Glomerular endothelial cell (primary cell): ENCODE measurements at places on chromosomes 12 and 14. TPM values are rescaled to one million over a fixed set of nuclear protein-coding genes. Genes with fewer than 3 reads are reported as not detected.

GRCh38 chr14:100469632-100470522 is 117.3 kb downstream of the BEGAIN start:
- DNase-seq: no peak

GRCh38 chr12:62895351-62895877 is 39.5 kb downstream of the PPM1H start:
- no peak for DNase-seq

DNA sequence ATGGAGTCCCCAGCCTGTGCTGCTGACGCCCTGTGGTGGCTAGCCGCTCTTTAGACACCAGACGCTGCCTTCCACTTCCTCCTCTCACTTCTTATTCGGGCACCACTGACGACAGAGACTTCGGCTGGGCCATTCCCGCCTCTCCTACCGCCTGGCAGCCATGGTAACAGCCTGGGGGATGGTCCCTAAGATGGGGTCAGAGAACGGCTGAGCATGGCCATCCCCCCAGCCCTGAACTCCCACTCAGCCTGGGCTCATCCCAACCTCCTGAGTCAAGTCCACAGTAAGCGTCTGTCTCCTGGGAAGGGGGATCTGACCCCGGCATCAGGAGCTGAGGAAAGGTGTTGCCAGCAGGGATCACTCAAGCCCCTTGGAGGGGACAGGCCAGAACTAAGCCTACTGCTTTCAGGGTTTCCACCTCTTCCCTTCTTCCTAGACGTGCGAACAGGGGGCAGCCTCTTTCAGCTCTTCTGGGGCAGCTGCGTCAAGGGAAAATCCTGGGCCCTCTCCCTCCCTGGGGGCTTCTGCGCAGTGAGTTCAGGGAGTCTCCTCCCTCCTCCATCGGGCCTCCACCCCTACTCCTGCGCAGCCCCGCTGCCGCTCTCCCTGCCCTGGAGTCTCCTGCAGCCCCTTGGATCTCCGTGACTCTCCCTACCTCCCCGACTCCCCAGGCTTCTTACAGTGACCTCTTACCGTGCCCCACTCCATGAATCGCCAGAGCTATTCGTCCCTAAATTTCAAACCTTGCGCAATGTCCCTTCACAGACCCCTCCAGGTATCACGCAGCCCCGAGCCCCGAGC is 643 bp upstream of the TAMALIN start:
- no peak for DNase-seq

- DNase-seq: no peak
Observed at GRCh38 chr12:105278043-105278697, 42.2 kb upstream of the APPL2 start.

GRCh38 chr14:61872452-61872851 is 110.2 kb downstream of the SNAPC1 start:
- no peak for DNase-seq

DNA sequence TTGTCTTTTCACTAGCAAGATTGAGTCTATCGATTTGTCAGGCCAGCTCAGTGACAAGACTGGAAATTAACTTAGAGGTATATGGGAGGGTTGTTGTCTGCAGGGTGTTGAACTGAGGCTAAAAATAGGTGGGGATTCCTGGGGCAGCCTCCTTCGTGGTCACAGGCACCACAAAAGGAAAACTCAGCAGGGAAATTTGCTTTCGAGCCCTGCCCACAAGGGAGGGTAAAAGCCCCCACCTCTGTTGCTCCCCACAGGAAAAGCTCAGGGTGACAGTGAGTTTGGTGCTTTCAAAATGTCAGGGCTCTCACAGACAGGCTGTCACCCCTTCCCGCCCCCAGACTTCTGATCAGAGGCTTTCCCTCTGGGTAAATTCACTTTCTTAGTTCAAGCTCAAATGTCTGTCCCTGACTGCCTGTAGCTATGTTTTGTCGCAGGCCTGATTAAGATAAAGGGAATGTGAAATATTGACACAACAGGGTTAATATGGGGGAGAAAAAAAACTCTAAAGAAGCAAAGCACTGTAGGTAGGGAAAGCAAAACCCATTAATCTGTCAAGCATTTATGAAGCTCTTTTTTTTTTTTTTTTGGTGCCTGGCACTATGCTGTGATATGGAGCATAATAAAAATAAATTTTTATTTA is 11.7 kb upstream of the NFKBIA start:
- DNase-seq: no peak

GRCh38 chr12:4051596-4051995 is 178.4 kb upstream of the PARP11 start:
- no peak for DNase-seq

DNA sequence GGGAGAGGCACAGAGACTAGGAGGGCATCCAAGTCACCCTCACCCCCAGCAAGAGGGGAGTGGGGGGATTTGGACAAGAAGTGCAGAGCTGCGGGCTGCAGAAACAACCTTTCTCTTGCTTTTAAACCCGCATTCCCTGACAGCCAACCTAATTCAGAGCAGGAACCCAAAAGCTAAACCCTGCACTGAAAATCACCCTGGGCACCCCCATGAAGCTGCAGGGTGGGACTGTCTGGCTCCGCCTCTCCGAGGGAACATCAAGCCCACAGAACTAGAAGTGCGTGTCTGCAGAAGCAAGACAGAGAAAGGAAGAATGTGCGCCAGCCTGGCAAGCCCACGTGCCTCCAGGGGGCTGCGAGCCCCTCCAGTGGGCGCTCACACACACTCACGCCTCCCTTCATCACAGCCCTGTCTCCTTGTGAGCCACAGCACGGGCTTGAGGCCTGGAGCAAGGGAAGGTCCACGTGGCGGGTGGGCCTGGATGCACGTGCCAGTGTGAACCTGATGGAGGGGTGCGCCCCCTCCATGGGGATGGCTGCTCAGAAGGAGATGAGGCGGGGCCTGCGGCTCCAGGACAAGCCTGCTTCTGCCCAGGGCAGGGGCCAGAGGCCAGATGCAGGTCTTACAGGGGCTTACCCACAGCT is 27.8 kb upstream of the PNMA1 start:
- DNase-seq: no peak

- DNase-seq: peak; percentile 10
Observed at GRCh38 chr12:9378430-9378835, 170.2 kb upstream of the PZP start.

DNA sequence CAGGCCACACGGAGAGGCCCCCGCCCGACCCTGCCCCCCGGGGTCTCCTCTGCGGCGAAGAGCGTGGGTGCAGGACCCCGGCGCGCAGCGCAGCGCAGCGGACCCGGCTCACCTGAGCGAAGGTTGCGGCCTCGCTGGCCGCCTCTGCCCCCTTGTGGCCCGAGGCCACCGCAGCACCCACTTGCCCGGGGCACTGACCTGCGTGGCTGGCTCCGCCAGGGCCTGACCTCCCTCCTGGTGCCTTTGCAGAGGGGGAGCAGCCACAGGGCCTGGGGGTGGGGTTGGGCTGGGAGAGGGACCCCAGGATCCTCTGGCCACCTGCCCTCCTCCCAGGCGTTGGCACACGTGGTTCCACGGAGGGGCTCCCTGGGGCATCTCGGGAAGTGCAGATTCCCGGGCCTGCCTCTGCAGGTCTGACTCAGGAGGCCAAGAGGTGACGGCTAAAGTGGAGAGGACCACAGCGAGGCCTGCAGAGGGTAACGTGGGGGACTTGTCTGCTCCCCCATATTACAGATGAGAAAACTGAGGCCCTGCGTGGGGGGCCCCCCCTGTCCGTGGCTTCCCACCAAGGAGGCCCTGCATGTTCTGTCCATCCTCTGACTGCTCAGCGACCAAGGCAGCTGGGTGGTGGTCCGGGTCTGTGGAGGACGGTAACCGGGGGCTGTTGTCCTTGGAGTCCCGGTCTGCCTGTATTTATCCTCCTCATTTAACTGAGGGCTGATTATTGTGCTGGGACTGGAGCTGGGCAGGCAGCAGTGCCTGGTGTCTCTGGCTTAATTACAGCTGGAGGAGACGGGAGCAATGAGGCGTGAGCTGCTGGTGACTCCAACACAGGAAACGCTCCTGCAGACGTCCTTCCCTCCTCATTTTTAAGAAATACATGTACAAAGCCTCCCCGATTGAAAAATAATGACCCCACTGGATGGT is 67.9 kb upstream of the BEGAIN start:
- no peak for DNase-seq

The ADAMTS20 gene
- total RNA-seq: not detected in 2 replicates

The ERP27 gene
- total RNA-seq: not detected in 2 replicates

The KSR2 gene
- 1.3 and 3.6 TPM in 2 replicates for total RNA-seq
